Esophagus (tissue), 2 donors: ENCODE measurements at places on chromosomes 11 and 22. TPM values are rescaled to one million over a fixed set of nuclear protein-coding genes. Genes with fewer than 3 reads are reported as not detected.

ANO5 gene
- 0.16 TPM for polyA plus RNA-seq

B4GALNT4 gene
- 5.2 TPM for polyA plus RNA-seq

OR5A1 gene
- not detected for polyA plus RNA-seq

ALDH3B2 gene
- polyA plus RNA-seq, result 120 TPM

TRIM49D2 gene
- polyA plus RNA-seq, result not detected

PLEKHB1 gene
- polyA plus RNA-seq, result 1.1 TPM

MYOD1 gene
- not detected for polyA plus RNA-seq

PHLDA2 gene
- polyA plus RNA-seq, result 61.7 TPM

ZNF74 gene
- polyA plus RNA-seq, result 4.0 TPM

LBHD1 gene
- polyA plus RNA-seq, result 5.2 TPM

MMP7 gene
- 0.42 TPM for polyA plus RNA-seq
